ENCODE measurements at places on chromosomes 16 and 17.

DNA sequence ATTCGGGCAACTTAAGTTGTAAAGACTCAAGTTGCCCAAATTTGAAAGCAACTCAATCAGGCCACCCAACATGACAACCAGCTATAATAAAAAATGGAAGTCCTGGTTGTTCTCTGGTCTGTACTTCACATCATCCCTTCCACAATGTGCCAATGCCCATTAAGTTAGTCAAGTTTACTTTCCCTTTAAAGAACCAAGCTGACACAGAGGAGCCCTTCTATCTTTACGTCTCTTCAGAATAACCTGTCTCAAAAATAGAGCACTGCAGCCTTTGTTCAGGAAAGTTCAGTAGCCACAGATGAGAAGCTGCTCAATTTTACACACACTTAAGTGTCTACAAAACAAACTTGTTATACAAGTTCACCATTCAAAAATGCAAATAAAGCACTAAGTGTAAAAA, 75.1 kb upstream of the C17orf78 start:
- no peak for DNase-seq

GRCh38 chr17:60744355-60744966, 66.8 kb downstream of the BCAS3 start:
- no peak for DNase-seq

GRCh38 chr17:28807925-28808634, 34.5 kb downstream of the FAM222B start:
- DNase-seq: no peak

DNA sequence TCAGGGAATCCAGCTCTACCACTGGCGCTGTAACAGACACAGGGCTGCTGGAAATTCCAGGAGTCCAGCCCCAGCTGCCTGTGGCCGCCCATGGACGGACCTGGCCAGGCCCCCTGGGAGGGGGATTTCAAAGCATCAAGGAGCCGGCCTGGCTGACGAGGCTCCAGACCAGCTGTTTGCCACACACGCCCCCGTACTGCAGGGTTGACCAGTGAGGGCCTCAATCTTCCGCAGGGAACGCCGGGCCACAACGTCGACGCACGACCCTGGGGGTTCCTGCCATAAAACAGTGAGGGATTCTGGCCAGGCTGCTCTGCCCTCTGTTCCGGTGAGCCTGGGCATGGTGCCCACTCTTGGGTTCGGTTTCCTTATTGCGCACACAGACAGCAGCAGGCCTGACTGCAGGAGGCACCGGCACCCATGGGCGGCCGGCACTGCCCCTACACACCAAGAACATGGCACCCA, 3.7 kb downstream of the LMF1 start:
- no peak for DNase-seq

DNA sequence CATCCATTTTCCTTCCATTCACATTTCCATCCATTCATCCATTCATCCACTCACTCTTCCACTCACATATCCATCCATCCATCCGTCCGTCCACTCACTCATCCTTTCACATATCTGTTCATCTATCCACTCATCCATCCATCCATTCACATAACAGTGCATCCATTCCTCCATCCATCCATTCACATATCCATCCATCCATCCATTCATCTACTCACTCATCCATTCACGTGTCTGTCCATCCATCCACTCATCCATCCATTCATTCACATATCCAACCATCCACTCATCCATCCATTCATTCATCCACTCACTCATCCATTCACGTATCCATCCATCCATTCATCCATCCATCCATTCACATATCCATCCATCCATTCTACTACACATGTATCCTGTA, 42.6 kb downstream of the SCNN1G start:
- no peak for DNase-seq

DNA sequence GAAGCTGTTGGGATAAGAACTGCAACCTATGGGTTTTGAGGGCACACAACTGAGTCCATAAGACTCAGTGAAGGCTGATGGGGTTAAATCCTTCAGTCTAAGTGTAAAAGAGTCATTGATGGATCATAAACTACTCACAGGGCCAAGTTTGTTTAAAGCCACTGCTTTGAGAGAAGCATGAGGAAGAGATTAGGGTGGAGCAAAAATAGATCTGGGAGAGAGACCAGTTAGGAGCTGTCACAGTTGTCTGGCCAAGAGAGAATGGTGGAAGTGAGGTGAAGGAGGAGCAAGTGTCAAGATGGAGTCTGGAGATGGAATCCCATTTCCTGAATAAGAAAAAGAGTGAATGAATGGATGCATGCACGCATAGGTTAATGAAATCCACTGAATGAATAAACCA, 379.1 kb upstream of the CDH11 start:
- no peak for DNase-seq

- DNase-seq: no peak
Observed at GRCh38 chr17:40108970-40109824, 8.8 kb upstream of the NR1D1 start.

DNA sequence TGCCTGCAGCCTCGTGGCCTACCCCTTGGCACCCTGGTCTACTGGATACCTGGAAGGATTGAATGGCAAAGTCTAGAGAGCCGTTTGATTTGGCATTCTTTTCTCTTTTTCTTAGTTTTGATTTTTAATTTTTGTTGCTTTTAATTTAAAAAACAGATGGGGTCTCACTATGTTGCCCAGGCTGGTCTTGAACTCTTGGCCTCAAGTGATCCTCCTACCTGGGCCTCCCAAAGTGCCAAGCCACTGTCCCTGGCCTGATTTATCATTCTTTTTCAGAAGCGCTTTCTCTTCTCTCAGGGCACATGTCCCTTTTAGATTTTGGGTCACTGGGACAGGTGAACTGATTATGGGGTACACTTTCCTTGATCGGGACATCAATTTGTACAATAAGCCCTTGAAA, 10.8 kb downstream of the ZC3H18 start:
- no peak for DNase-seq

DNA sequence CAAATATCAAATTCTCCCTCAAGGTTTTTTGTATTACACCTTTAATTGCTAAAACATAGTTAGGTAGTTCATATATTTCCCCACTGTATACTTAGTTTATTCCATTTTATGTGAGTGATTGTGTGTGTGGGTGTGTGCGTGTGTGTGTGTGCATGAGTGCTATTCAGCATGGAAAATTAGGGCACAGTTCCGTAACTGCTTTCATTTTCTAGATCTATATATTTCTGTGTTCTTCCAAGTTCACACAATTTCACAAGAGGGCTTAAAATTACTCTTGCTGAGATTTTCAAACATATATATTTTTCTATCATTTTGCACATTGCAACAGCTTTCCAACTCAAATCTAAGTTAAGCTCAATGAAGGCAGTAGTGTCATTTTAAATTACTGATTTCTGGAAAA, 782.9 kb upstream of the SOX9 start:
- no peak for DNase-seq

GRCh38 chr17:61495161-61495857, 43.1 kb downstream of the TBX4 start:
- DNase-seq: no peak

DNA sequence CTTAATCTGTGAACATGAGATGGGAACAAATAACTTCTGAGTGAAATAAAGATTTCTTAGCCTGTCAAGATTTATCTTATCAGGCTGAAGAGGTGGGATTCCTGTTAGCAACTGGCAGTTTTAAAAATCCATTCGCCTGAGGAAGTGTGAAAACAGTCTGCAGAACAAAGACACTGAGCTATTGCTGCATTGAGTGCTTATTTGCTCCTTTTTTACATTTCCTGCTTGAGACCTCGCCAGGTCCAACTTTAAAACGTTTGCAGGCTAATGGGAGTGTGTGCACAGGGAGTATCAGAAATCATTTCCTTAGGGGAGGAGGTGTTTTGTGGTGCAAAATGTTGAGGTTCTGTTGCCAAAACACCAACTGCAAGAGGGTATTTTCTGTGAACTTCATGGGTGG, 957.8 kb upstream of the RBFOX1 start:
- no peak for DNase-seq

- no peak for DNase-seq
Observed at GRCh38 chr17:79244665-79245064, 170.0 kb downstream of the ENGASE start.

DNA sequence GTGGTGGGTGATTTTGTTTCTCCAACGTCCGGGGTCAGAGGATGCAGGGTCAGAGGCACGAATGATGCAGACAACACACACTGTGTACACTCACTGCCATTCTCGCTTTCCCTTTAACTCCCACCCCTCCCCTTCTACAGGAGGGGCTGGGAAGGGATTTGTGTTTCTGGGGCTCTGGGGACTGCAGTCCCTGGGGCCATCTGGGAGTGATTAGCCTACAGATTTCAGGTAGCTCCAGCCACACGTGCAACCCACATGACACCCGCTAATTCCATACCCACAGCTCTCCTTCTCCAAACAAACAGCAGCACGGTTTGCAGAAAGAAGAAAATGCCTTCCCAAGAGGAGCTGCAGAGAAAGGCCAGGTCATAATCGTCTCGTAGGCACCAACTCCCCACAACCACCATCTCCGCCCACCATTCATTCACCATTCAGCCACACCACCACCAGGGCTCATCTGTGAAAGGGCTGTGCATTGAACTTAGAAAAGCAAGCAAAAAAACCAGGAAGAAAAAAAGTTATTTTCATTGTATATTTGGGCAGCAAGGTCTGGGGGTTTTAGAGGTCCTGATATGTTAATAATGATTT, 9.4 kb upstream of the SOX9 start:
- DNase-seq: no peak

DNA sequence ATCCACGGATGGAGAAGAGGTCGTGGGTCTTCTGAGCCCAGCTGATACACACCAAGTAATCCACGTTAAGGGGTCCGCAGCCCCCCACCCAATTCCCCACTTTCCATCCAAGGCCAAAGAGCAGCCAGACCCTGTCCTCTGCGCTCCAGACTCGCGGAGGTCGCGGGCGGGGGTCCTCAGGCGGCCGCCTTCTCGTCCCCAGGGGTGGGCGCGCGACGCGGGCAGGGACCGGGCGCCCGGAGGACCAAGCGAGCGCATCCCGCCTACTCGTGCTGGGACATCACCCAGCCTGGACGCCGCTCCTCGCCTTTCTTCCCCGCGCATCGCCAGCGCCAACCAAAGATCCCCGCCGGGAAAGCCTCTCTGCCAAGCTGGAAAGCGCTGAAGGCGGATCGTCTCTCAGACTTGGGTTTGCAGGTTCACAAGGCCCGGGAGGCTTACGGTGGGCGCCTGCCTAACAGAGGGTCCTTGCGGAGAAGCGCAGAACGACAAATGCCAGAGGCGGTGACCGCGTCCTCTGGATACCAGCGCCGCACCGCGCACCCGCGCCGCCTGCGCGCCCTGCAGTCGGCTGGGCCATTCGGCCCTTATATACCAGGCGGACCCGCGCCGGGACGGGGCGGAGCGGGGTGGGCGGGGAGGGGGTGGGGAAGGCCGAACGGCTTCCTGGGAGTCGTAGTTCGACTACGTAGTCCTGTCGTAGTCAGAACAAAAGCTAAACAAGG, 471.6 kb downstream of the SOX9 start:
- DNase-seq: peak; percentile 50

GRCh38 chr16:9351440-9351839, 260.0 kb downstream of the HAPSTR1 start:
- no peak for DNase-seq
